Smooth muscle cell of the brain vasculature (primary cell): ENCODE measurements at places on chromosomes 3 and 15.
A peak's percentile ranks its signal among the peaks of the same experiment; 100 is the strongest.

DNA sequence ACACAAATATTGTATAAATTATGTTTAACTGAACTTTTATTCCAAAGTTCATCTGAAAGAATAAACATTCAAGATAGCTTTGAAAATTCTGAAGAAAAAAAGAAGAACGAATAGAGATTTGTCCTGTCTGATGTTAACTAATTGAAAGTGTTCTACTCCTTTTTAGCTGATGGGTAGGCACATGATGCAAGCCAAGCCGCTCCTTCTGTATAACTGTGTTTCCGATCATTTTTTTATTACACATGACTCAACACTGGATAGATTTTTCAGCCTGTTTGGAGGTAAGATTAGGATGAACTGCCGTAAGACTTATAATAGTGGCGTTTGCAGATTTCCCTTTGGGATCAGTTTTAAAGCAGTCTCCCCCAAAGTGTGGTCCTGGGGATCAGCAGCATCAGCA is 19.0 kb downstream of the NSUN3 start:
- no peak for DNase-seq

GRCh38 chr3:58349792-58350626 is 17.3 kb downstream of the PXK start:
- no peak for DNase-seq

- DNase-seq, result no peak
These were observed 62.0 kb upstream of the KLF13 start for GRCh38 chr15:31264559-31265089.

GRCh38 chr15:60620708-60621107 is 141.8 kb upstream of the ICE2 start:
- no peak for DNase-seq

DNA sequence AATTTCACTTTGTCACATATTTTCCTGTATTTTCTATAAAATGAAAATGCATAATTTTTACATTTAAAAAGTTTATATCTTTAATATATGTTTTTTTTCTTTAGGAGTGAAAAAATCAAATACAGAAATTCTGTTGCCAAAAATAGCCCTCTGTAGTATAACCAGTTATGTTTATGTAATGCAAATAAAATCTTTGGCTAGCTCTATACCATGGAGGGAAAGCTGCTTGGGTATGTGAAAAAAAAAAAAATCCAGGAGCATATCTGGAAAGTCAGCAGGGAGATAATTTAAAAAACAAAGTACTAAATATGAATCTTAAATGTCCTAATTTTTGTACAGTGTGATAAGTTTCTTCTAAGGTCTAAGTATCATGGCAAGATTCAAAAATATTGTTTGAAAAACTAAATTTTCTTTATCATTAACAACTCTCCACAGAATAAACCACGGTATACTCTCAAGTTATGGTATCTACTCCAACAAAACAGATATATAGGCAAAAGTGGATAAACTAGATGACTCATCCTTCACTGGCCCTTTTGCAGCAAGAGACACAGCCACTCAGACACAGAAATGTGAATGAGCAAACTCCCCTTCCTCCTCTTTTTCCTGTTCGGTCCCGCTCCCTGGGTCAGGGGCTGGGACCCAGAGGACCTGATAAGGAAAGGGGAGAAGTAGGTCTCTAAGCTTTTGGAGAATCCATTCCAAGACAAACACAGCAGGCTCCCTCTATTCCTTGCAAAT is 66.6 kb downstream of the PDZRN3 start:
- no peak for DNase-seq

DNA sequence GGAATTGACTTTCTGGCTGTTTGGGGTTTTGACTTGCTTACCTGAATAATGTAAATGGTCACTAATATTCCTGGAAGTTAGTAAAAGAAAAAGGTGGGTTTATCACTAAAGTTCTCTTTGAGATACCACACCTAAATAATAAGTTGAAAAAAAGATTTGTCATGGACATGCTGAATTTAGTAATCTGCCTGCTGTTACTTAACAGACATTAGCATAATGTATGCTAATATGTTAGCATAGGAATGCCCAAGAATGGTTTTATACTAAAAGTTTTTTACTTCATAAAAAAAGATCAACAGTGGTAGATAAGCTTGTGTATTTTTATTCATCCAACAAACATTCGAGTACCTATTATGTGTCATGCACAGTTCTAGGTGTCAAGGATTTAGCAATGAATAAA is 36.5 kb downstream of the GMPS start:
- no peak for DNase-seq

DNA sequence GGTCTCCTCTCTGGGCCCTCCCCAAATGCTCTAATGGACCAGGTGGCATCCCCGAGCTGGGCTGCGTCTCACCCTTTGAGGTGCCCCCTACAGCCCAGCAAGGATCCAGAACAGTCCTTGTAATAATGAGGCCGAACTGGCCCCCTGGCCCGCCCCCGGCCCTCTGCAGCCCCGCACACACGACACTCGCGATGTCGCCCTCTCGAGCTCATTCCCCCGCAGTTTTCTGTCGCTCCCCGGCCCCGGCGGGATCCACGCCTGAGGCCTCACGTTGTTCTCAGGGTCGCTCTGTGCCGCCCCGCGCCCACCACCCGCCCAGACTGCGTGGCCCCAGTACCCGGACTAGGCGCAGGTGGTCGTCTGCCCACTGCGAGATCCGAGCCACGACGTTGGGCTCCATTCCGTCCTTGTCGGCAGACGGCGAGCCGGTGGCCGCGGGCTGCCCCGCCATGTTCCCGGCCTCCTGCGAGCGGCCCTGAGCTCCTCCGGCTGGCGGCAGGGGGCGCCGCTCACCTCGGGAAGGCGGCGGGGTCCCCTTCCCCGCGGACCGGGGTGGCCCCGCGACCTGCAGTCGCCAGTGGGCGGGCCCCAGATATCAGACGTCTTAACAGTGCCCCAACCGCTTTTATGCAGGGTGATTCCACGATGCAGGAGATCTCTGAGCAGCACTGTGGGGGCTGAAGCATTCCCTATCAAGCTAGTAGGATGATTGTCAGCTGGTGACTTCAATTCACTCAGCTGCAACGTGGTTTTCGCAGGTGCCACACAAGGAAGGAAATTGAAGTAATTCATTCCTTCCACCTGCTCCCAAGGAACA is at the start of gene C3orf33:
TSS of gene C3orf33 (minus strand) at position 477 of the 817 bp plus-strand sequence. CDS start at position 451, 26 bp downstream.
- peak; percentile 3 for DNase-seq

DNA sequence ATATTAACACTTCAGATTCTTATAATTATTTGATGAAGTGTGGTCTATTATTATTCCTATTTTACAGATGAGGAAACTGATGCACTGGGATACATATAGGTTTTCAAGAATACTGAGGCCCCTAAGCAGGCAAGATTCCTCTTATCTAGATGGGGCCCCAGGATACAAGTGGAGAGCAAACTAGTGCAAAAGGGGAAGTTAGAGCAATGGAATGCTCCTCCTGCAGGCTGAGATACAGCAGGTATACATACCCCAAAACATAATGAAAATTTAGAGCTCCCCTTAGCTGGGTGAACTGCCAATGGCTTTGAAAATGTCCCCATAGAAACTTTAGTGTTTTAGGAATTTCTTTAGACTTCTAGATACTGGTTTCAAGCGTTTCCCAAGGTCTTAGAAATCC is 247.1 kb downstream of the CHST2 start:
- no peak for DNase-seq

GRCh38 chr3:37862219-37862902 is 681 bp downstream of the CTDSPL start:
- DNase-seq, result no peak

DNA sequence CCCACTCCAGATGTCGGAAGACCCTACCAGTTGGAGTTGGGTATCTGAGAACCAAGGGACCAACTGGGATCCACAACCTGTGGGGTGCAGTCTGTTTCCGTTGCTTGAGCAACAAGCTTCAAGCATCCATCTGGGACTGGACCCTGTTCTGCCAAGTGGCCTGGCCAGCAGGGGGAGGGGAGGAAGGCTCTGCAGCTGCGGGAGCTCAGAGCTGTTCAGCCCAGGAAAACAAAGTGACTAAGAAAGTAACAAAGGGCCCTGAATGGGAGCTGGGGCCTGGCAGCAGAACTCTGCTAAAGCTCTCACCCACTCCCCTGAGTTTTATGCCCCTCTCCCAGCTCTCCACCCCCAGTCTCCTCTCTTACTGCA is 2.7 kb downstream of the TYRO3 start:
- peak; percentile 57 for DNase-seq

GRCh38 chr3:128068156-128068620 is 16.0 kb downstream of the SEC61A1 start:
- DNase-seq, result no peak
